ENCODE measurements at places on chromosomes 13 and 19.
A peak's percentile ranks its signal among the peaks of the same experiment; 100 is the strongest.

GRCh38 chr19:8638078-8638619 is 7.7 kb downstream of the NFILZ start:
- no peak for DNase-seq

DNA sequence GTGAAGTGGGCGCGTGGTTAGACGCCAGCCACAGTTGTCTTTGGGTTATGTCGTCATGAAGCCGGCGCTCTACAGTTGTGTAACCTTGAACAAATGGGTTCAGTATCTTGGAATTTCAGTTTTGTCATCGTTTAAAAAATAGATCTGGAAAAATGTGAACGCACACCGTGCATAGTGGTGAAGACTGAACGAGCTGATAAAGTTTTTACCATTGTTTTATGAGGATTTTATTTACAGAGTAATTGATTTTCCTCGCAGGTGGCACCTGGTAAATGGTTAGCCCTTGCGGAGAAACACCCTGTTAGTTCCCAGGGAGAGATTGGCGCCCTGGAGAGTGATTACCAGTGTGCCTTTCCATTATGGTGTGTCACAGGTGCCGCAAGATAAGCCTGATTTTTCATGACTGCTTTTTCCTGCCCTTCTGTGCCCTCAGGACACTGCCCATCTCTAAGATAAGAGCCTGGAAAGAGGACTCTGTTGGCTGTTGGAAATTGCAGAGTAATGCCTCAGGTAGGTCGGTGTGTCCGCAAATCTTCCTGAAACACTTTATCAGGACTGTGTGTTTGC is 577 bp downstream of the ZNF181 start:
- peak; percentile 77 for DNase-seq

DNA sequence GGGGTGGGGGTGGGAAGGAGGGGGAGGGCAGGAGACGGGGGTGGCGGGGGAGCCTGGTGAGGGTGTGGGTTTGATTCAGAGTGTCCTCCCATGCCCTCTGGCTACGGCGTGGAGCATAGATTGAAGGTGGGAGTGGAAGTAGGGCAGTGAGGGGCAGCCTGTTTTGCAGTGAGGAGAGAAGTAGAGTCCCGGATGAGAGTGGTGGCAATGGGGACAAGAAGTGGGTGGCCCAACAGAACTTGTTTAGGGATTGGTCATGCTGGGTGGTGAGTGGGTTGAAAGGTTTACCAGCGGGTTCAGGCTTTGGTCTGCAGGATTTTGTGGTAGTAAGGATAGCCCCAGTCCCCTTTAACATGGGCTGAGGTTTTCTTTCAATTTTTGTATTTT is 35.5 kb downstream of the SIPA1L3 start:
- no peak for DNase-seq

DNA sequence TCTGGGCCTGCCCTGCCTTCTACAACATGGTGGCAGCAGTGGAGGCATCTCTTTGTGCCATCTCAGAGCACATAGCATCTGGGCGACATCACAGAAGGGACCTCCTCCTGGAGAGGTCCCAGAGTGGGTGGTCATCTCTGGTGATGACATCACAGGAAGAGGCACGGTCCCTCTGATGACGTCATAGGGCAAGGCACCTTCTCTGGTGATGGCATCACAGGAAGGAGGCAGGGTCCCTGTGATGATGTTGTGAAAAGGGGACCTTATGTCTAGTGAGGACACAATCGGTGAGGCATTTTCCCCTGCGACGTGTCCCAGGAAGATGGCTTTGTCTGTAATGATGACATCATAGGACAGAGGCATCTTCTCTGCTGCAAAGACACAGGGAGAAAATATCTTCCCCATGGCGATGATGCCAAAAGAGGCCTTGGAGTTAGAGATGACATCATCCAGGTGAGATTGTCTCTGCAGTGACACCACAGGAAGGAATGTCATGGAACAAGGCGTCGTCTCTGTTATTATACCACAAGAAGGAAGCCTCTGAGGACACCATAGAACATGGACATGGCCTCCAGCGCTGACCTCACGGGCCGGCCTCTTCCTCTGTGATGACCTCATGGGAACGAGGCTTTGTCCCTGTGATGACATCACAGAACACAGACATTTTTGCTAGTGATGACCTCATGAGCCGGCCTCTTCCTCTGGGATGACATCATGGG is 10.7 kb downstream of the SHISA7 start:
- no peak for DNase-seq

DNA sequence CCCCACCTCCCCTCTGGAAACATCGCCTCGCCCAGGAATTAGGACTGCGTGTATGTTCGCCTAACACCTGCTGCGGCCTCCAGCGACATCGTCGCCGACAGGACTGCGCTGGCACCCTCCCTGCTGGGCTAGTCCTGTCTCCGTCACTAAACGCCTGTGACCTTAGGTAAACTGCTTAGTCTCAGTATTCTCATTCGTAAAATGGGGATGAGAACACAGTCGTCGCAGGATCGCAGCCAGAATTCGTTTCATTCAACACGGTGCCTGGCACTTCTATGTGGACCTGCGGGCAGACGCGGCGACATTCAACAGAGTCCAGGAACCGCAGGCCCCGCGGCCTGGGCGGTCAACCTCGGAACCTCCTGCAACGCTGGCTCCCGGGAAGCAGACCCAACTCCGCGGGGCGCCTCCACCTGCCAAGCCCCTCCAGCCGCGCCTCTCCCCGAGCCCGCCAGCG is 485 bp downstream of the CRYL1 start:
- DNase-seq, result no peak

- peak; percentile 48 for DNase-seq
Measured at GRCh38 chr19:19447536-19448237, 42.2 kb downstream of the GATAD2A start.

DNA sequence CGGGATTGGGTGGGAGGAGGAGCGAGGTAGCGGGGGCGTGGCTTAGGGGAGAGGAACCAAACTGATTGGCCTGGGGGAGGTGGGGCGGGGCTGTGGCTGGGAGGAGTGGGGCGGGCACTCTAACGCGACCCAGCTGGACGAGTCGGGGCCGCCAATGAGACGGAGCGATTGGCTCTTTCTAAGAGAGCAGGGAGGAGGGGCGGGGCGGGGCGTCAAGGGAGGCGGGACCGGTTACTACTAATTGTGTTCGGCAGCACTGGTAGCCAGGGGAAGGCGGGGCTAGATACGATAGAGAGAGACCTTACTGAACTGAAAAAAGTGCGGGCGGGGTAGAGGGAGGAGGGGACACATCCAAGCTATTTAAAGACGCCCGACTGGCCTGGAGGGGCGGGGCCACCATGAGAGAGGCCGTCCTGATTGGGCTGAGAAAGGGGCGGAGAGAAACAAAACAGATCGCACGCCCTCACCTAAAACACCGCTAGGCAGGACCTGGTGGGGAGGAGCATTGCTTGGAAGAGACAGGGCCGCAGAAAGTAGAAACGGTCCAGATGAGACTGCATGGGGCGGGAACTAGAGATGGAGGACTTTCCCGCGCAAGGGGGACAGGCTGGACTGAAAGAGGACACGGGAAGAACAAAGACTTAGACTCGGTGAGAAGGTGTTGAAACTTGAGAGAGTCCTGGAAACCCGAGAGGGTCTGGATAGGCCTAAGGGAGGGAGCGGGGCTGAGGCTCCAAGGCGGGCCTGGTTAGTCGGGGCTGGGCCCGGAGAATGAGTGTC is at the start of gene KCNC3:
TSS of gene KCNC3 (minus strand) at position 232 of the 780 bp plus-strand sequence. CDS start 295 bp downstream, outside the sequence.
- DNase-seq, result peak; percentile 97

- DNase-seq, result no peak
Measured at GRCh38 chr19:48090281-48090802, 20.3 kb downstream of the PLA2G4C start.

DNA sequence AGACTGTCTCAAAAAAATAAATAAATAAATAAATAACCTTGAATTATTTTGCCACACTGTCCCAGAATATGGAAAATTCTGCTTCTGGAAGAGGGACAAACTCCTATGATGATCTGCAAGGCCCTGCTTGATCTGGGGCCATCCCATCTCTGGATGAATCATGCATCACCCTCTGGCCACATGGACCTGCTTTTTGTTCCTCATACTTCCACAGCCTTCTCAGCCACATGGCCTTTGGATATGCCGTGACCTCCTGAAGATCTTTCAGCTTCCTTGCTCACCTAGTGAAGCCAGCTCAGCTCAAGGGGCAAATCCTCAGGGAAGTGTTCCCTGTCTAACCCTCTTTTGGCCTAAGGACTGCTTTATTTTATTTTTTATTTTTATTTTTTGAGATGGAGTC is 10.3 kb downstream of the IER2 start:
- DNase-seq, result no peak

- DNase-seq, result no peak
Measured at GRCh38 chr13:23771552-23771951, 117.6 kb downstream of the MIPEP start.

Data from CD4-positive, alpha-beta T cell treated with Interleukin-1 beta for 1 hour (primary cell).